Stimulated activated CD4-positive, alpha-beta T cell treated with anti-CD3 and anti-CD28 coated beads, Interleukin-4, amount 100 ng/mL, for 4 hours (primary cell): ENCODE measurements at places on chromosomes 2 and 18.

DNA sequence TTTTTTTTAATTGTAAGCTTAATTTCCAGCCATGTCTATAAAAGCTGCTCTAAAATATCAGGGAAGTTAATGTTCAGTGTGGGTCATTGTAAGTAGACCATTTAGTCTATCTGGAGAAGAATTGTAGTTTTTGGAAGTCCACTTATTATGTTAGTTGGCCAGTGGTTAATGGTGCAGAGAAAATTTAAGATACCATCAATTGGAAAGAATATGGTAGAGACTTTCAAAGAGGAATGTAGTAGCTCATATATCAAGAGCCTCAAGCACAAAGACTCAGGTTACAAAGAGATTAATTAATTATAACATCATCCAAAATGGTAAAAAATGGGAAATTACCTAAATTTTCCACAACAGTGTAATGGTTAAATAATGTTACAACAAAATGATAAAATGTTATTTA, 127.8 kb upstream of the CAVIN2 start:
- DNase-seq = no peak

- DNase-seq = no peak
These were observed 45.3 kb downstream of the ADAM23 start for GRCh38 chr2:206488623-206489022.

- DNase-seq = no peak
These were observed 113.5 kb downstream of the PHLPP1 start for GRCh38 chr18:62828852-62829251.

DNA sequence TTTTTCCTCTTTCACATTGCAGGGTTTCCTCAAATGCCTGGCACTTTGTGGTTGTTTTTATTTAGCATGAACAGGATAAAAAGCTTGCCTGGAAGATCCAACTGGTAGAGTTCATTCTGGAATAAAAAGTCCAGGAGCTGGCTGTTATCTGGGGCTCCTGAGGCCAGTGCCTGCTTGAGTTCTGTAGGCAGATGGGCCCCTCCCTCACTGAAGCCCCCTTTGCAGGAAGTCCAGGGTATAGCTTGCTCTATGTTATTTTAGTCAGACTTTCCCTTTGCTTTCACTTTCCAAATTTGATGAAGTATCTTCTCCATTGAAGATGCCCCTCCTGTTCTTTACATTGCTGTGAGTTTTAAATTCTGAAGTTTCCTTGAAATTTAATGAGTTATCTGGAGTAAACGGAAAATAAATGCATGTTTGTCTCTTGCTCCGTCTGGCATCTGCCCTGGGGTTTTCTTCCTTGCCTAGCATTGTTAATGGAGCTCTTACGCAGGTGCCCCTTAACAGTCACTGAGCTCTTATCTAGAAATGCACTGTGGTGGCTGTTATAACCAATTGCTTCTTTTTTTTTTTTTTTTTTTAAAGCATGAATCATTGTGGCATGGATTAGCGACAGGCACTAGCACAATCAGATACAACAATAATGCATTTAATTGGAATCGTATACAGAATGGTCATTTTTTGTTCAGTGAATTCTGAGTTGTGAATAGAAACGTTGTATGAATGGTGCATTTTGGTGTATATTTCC, 27.0 kb upstream of the LPIN1 start:
- DNase-seq = no peak

- no peak for DNase-seq
These were observed 8.2 kb downstream of the FBXO11 start for GRCh38 chr2:47897883-47898731.

GRCh38 chr2:78397198-78397597, 628.3 kb upstream of the REG3G start:
- no peak for DNase-seq

- DNase-seq = no peak
These were observed 408.7 kb upstream of the TCF4 start for GRCh38 chr18:55996717-55997116.

GRCh38 chr2:199136242-199136641, 321.5 kb downstream of the SATB2 start:
- DNase-seq = no peak

DNA sequence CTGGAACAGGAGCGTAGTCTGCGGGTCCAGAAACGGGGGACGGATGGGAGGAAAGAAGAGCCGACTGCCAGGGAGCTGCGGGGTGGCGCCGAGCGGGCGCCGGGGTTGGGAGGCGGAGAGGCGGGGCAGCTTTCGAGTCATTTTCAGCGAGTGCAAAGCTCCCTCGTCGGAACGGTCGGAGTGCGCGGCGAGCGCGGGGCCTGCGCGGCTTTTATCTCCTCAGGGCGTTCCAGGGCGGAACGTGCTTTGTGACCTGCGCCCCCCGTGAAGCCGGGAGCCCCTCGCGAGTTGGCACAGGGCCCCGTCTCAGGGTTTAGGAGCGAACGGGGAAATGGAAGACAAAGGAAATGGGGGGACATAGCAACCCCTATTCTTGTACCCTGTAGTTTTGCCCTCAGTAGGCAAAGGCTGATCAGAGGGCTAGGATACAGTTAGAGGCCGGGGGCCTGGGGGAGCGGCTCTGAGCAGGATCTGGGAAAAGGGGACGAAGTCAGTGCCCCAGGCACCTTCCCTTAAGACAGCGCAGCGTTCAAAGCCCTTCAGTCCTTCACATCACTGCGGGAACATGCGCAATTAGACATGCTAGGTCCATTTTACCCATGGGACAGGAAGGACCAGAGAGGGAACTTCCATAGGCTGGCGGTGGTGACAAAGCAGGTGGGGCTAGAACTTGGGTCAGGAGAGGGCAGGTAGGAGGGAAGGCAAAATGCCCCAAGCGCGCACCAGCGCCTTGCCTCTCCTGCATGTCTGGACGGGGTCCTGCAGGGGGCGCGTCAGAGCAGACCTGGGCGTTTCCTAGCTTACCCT, 60.1 kb upstream of the IL1RL1 start:
- DNase-seq = peak; percentile 65

DNA sequence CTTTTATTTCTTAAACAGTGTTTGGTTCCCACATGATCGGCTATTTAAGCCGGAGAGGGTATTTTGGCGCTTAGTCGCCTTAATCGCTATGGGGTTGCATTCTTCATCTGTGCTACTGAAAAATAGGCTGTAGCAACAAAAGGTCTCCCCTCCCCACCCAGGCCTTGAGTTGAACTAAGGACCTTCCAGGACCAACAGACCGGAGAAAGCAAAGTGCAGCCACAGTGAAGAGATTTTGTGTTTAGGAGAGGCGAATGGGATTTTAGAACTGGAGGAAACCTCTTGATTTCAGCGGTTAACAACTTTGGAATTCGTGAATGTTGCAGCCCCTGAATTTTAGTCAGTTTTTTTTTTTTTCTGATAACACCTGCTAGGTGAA, 1.4 kb downstream of the ITGA6 start:
- no peak for DNase-seq

DNA sequence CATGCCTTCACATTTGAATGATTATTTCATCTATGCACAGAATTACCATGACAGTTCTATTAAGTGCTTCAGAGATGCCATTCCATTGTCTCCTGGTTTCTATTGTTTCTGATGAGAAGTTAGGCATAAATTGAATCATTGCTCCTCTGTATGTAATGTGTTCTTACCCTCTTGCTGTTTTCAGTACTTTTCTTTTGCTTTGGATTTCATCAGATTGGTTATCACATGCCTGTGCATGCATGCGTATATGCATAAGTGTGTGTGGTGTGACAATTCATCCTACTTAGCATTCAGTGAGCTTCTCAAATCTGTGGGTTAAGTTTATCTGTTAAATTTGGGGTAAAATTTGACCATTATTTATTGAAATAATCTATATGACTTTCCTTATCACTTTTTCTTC, 263.3 kb upstream of the RND3 start:
- DNase-seq = no peak

DNA sequence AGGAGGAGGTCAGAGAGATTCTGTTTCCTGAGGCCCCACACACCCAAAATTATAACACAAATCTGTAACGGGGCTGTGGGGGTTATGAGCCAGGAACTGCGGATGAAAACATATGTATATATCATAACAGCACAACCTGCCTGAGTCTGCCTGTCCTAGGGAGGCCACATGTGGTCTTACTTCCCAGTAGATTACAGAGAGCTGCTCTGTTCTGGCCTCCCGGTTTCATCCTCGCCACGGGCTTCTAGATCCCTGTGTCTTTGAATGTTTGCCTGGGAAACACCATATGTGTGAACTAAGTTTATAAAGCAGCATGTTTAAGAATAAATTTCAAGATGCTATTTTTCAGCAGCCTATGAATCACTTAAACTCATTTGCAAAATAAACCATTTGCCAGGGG, 124.0 kb downstream of the TMEM200C start:
- no peak for DNase-seq

DNA sequence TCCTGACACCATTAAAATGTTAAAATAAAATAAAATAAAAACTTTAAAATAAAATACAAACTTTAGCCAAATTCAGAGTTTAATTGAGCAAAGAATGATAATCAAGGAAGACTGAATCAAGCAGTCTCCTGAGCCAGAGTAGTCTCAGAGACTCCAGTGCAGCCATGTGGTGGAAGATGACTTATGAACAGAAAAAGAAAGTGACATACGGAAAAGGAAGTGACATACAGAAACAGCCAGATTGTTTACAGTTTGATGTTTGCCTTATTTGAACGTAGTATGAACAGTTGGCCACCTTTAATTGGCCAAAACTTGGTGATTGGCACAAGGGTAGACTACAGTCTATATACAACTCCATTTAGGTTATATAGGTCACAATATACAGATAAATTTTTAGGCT, 787.2 kb downstream of the ADCYAP1 start:
- no peak for DNase-seq

DNA sequence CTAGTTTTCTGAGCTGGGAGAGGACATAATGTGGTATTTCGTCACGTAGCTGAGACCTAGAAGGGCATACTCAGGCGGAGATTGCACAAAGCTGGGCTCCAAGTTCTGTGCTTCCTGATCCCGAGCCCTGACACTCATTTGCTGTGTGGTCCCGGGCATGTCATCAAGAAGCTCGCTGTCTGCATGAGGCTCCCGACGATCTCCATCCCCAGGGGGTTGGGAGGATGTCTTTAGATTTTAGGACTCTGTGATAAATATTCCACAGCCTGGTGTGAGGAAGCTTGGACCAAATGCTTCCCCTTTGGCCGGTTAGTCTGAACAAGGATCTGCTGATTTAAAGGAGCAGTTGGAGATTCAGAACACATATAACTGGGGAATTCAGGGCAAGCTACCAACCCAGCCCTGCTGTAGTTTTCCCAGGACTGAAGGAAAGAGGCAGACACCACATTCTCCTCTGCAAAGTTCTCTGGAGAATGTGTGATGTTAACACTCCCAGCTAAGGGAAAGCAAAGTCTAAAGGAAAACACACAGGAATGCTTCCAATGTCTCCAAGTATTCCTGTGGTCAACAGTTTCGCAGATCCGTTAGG, 2.3 kb downstream of the KCNE4 start:
- no peak for DNase-seq

GRCh38 chr2:5236249-5236648, 455.9 kb upstream of the SOX11 start:
- DNase-seq = no peak

GRCh38 chr18:57434536-57435494, at the start of gene ONECUT2:
ONECUT2 (plus strand) TSS chr18:57435374; CDS start chr18:57435717, 343 bp downstream.
- DNase-seq = peak; percentile 51

DNA sequence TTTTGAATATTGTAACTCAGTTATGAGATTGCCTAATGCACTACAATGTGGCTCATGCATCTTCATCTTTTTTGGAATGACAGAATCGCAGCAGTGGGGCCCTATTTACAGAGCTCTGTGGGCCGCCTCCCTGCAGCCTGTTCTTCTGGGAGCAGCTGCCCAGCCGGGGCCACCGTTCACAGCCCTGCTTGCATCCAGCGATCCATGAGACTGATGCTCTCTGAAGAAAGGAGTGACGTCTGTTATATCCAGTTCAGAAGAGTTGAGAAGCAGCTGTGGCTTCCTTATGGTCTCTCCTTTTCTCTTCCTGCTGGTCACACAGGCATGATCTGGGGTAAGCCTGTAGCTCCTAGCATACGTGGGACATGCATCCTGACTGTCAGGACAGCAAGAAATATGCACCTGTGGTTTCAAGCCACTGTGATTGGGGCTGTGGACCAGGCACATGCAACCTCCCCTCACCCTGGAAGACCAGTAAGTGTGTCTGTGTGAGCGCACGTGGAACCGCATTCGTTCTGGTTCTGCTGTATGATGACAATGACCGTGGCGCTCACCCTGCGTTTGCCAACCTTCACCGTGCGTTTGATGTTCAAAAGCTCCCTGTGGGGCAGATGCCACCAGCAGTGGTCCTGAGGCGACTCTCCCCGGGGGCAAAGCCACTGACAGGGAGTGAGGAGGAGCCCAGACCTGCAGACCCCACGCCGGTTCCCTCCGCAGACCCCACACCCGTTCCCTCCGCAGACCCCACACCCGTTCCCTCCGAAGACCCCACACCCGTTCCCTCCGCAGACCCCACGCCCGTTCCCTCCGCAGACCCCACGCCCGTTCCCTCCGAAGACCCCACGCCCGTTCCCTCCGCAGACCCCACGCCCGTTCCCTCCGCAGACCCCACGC, 189.8 kb downstream of the TMEM18 start:
- no peak for DNase-seq

DNA sequence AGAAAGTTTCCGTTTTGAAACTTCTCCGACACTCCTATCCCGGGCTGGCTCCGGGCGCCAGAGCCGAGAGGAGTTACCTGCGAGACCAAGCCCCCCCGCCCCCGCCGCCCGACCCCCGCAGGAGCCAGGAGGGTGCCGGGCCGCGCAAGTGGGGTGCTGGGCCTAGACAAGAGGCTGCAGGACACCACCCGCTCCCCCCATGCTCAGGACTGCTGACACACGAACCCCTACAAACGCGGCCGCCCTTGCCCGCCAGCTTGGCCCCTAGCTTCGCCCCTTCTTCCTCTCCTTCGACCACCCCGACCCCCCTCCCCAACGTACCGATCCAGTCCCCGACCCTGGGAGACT, 497 bp downstream of the PLA2R1 start:
- no peak for DNase-seq

DNA sequence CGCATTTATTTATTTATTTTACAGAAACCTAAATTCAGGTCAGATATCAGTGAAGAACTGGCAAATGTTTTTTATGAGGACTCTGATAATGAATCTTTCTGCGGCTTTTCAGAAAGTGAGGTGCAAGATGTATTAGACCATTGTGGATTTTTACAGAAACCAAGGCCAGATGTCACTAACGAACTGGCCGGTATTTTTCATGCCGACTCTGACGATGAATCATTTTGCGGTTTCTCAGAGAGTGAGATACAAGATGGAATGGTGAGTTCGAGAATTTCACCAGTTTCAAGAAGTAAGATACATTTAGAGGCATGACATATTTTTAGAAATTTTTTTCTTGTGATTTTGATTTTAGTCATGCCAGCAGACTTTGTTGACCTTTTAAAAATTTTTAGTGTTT, 4.6 kb downstream of the CDCA7 start:
- no peak for DNase-seq
